ENCODE measurements at places on chromosomes 16 and 17.

- DNase-seq: no peak
These were observed 6.2 kb downstream of the CBX4 start for GRCh38 chr17:79833110-79833450.

DNA sequence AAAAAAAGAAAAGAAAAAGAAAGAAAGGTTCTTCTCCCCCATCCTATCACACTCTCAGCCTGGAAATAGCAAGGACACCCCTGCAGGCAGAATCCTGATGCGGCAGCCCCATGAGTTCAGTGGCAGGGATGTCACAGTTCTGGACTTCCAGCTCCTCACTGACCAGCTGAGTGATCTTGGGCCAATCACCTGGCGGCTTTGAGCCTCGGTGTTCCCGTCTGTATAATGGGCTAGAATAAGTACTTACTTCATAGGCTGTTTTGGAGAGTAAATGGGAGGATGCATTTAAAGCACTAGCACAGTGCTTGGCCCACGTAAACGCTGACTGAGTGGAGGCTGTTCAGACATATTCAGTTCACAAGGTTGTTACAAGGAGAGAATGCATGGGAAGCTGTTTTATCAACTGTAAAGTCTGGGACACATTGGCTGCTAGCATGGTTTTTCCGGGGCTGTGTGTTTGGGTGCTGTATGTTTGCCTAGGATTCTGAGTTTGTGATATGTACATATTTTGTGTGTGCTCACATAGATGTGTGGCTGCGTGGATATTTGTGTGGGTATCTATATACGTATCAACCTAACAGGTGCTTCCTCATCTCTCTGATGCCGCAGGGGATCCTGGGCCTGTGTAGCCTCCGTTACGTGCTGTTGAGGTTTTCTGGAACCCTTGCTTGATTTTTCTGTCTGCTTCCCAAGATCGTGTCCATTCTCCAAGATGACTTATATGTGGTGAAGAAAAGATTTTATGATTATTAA, 3.4 kb downstream of the BHLHA9 start:
- DNase-seq: no peak

DNA sequence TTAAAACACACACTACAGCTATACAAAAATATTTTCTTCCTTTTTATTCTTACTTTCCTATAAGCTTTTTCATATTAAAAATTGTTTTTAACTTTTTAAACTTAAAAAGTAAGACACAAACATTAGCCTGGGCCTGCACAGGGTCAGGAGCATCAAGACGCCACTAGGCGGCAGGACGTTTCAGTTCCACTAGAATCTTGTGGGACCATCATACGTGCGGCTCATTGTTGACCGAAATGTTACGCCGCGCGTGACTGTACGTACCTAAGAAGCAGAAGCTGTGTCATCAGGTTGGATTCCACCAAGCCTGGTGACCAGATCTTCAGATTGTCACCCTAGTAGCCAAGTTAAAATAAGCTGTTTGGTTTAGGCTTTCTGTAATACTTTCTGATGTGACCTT, 47.1 kb downstream of the USP10 start:
- DNase-seq: no peak

GRCh38 chr17:62994931-62995330, 28.9 kb downstream of the TANC2 start:
- DNase-seq: no peak

GRCh38 chr16:57361404-57361803, 2.8 kb downstream of the CCL22 start:
- DNase-seq: no peak
